Caki2 (cell line): ENCODE measurements at places on chromosomes 5 and 9.

GRCh38 chr9:68631811-68632210, 73.2 kb upstream of the PIP5K1B start:
- no peak for DNase-seq

DNA sequence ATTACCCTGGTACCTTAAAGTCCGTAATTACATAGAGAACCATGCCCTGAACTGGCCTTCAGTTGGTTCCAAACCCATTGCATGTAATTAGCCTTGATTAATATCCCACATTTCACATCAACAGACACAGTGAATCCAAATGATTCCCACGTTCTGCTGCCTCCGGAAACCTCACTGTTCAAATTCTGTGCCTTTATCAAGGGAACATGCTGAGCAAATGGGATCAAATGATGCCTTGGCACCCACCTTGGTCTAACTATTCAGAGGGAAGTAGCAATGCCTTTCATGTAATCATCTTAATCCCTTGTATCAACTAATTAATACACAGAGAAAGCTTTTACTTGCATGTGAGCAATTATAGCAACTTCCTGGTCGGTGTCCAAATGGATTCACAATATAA, 100.6 kb downstream of the EFNA5 start:
- no peak for DNase-seq

GRCh38 chr9:131464354-131465000, 38.2 kb upstream of the POMT1 start:
- no peak for DNase-seq

DNA sequence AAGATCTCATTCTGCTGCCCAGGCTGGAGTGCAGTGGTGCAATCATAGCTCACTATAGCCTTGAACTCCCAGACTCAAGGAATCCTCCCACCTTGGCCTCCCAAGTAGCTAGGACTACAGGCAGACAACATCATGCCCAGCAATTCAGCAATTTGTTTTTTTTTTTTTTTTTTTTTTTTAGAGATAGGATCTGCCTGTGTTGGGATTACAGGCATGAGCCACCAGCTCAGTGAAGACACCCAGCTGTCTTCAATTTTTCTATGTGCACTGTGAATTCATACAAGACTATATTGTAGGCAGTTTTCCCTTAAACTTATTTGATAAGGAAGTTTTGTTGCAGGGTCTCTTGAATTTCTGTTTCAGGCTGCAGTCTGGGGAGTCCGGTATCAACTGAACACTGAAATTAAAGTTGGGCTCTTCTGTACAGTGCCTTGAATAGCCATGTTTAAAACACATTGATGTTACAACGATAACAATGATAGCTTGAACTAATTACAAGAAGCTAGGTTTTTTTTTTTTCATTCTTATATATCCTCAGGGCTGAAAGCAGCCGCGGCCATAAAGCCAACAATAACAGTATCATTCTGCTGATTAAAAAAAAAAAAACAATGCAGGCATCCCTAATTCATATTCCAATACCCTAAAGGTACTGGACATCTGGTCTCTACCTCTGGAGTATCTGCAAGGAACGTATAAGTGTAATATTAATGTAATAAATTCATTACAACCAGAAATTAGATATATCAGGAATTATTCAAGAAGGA, 63.5 kb downstream of the MPDZ start:
- no peak for DNase-seq

DNA sequence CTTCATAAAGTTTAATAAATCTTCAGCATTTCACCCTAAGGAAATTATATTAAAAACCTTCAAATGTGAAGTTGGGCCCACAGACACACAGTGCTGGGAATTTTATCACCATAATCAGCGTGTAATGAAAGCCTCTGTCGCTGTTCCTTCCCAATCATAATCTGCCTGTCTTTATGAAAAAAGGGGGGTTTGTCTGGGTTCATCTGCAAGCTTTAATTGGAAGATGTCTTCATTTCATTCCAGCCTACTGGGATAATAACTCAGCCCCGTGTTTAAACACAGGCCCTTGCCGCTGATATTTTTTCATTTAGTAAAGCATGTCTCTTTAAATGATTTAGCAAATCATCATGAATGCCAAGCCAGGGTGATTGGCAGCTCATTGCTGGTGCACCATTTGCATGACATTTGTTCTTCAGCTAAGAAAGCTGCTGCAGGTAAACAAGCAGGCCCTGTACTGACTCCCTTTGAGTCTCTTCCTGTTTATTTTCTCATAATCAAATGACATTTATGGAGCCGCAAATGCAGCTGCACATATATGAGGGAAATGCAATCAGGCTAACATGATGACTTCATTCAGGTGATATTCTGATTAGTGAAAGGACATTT, 362.9 kb upstream of the TLE4 start:
- no peak for DNase-seq
